ENCODE measurements at places on chromosomes 16 and 17. TPM values are rescaled to one million over a fixed set of nuclear protein-coding genes. Genes with fewer than 3 reads are reported as not detected.
A peak's percentile ranks its signal among the peaks of the same experiment; 100 is the strongest.

DNA sequence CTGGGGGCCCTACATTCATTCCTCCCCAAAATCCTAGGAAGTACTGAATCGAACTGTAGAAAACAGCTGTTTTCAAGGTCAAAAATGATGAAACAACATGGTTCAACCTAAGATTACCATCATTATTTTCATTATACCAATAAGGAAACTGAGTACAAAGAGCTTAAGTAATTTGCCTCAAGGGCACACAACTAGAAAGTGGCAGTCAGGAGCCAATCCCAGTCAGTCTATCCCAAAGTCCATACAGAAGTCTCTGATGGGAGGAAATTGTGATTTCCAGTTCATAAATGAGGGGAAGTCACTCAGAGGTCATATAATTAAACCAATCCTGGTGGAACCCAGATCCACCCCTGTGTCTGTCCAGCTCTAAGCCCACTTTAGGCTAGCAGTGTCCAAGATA, 8.4 kb downstream of the LPO start:
- peaks cover 16% of the 10 kb centered on the region for H3K4me1 ChIP-seq
- H3K36me3 ChIP-seq, result no peaks in the 10 kb centered on the region
- H3K4me3 ChIP-seq, result no peak overlapping the region
- peaks cover 96% of the 10 kb centered on the region for H3K27me3 ChIP-seq
- no peak overlapping the region for H3K27ac ChIP-seq

DNA sequence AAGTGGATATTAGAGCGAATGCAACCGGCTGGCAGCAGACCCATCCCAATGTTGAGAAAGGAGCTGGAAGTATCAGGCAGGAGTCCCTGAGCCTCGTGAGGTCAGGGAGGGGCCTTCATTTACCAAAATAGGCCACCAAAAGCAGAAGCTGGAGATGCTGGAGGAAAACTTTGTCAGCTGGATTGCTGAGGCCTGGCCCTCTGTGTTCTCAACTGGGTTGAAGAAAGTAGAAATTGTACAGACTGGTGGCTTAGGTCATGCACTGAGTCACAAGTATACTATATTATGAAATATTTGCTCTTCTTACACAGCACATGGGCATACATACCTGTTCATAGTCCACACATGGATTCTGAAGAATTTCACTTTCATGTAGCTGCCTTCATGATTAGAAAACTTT, 23.2 kb upstream of the TEKT3 start:
- no peaks in the 10 kb centered on the region for H3K27me3 ChIP-seq
- H3K27ac ChIP-seq, result no peak overlapping the region
- no peak for DNase-seq
- H3K36me3 ChIP-seq, result no peaks in the 10 kb centered on the region
- H3K4me1 ChIP-seq, result peaks cover 1% of the 10 kb centered on the region

The LRRC3C gene
- not detected for total RNA-seq

The GP1BA gene
- not detected for total RNA-seq

The FOXO3B gene
- 21.3 TPM for total RNA-seq

DNA sequence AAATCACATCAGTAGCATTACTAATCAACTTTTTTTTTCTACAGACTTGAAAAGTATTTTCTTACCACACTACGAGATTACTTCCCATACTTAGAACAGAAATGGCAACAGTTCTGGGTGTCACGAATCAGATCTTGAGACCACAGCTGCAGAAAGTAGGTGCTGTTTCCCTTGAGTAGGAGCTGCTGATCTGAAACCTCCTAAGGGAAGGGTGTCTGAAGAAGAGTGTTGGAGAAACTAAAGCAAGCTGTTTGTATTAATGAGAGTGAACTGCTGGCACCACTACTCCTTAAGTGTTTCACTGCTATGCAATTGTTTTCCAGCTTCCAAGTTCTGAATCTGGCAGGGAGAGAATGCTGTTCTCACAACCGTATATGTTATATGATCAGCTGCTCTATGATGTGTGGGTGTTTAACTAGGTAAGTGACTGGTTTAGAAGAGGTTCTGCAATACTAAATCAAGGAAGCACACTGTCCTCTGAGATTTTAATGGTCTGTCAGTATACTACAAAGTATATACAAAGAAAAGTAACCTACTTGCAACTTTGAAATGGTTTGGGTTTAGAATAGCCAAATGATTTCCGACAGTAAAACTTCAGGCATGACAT, 3.3 kb downstream of the ZNF652 start:
- no peaks in the 10 kb centered on the region for H3K27me3 ChIP-seq
- DNase-seq, result no peak
- H3K4me3 ChIP-seq, result no peak overlapping the region

- no peak for DNase-seq
- H3K4me3 ChIP-seq, result no peak overlapping the region
- peaks cover 62% of the 10 kb centered on the region for H3K27me3 ChIP-seq
- H3K4me1 ChIP-seq, result no peaks in the 10 kb centered on the region
- no peaks in the 10 kb centered on the region for H3K36me3 ChIP-seq
- no peak overlapping the region for H3K27ac ChIP-seq
Measured at GRCh38 chr17:49204516-49204915, 5.9 kb downstream of the GNGT2 start.

The PLEKHH3 gene
- 37.8 TPM for total RNA-seq

DNA sequence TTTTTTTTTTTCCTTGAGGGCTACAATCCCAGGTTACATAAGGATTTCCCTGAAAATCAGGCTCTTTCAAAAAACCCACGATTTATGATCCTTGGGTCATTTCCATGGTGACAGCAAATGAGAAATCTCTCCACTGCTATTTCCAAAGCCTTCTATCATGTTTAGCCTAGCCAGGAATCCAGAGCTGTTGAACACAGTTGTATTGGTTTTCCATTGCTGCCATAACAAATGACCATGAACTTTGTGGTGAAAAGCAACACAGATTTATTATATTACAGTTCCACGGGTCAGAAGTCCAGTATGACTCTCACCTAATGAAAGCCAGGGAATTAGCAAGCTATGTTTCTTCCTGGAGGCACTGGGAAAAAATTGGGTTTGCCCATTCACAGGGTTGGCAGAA, 106.6 kb downstream of the MAF start:
- H3K4me3 ChIP-seq, result no peak overlapping the region
- H3K36me3 ChIP-seq, result no peaks in the 10 kb centered on the region
- H3K4me1 ChIP-seq, result no peaks in the 10 kb centered on the region
- H3K27me3 ChIP-seq, result peaks cover 38% of the 10 kb centered on the region
- H3K27ac ChIP-seq, result no peak overlapping the region
- DNase-seq, result no peak

DNA sequence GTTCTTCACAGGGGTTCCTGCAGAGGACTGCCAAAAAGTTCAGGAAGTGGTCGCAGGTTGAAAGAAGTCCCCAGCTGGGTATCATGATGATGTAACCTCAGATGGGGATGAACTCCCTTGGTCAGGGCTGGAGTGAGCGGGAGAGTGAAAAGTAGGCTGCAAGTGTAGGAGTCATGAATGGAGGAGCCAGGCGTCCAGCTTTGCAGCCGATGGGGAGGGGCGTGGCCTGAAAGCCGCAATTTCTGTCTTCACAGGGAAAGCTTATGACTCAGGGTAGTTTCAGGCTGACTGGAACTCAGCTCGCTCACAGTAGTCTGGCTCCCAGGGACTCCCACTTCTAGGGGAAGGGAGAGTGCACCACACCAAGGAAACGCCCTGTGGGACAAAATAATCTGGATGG, 70.0 kb upstream of the HS3ST3A1 start:
- no peak overlapping the region for H3K4me3 ChIP-seq
- no peak overlapping the region for H3K27ac ChIP-seq
- H3K27me3 ChIP-seq, result peaks cover 5% of the 10 kb centered on the region
- no peaks in the 10 kb centered on the region for H3K4me1 ChIP-seq
- H3K36me3 ChIP-seq, result peaks cover 9% of the 10 kb centered on the region

DNA sequence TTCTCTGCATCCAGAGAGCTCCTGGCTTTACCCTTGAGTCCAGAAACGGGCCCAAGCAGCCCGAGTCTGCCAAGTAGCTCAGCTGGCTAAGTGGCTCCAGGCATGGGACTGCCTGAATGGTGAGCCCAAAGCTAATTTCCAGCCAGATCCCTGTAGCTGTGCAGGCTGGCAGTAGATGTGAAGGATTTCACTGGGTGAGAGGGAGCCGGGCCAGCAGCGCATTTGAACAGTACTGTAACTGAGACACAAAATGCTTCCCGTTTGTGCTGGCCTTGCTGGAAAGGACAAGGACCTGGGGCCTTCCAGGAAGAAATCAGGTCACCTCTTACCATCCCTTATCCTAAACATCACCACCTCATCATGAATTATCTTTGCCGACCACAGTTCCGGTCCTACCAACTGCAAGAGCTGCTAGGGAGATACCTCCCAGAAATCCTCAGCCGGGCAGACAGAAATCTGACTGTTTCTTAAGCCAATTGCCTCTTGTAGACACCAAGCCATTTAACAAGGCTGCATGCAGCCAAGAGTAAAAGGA, 3.7 kb downstream of the TIMP2 start:
- H3K36me3 ChIP-seq, result peaks cover 2% of the 10 kb centered on the region
- H3K27ac ChIP-seq, result no peak overlapping the region
- H3K27me3 ChIP-seq, result no peaks in the 10 kb centered on the region

The HSPB9 gene
- total RNA-seq, result not detected

- H3K4me3 ChIP-seq, result no peak overlapping the region
- H3K27ac ChIP-seq, result no peak overlapping the region
- peaks cover 2% of the 10 kb centered on the region for H3K27me3 ChIP-seq
- DNase-seq, result no peak
- peaks cover 12% of the 10 kb centered on the region for H3K4me1 ChIP-seq
- no peaks in the 10 kb centered on the region for H3K36me3 ChIP-seq
Measured at GRCh38 chr17:63442549-63443035, 3.5 kb downstream of the CYB561 start.

DNA sequence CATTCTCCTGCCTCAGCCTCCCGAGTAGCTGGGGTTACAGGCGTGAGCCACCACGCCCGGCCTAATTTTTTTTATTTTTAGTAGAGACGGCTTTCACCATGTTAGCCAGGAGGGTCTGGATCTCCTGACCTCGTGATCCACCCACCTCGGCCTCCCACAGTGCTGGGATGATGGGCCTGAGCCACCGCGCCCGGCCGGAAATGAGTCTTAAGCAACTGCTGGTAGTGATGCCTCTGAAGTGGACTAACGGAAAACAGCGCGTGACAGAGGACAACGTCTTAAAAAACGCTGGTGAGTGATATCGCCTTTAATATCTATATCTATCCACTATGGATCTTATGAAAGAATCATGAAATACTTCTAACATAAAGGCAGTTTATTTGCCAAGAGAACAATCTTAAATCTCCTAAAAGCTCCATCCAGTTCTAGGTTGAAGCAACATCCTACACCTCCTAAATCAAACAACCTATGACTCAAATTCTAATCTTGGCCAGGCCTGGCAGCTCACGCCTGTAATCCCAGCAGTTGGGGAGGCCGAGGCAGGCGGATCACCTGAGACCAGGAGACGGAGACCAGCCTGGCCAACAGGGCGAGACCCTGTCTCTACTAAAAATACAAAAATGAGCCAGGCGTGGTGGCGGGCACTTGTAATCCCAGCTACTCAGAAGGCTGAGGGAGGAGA, 69.8 kb downstream of the NXN start:
- peak overlapping the region; percentile 97 for H3K27ac ChIP-seq
- DNase-seq, result no peak
- peaks cover 5% of the 10 kb centered on the region for H3K36me3 ChIP-seq

DNA sequence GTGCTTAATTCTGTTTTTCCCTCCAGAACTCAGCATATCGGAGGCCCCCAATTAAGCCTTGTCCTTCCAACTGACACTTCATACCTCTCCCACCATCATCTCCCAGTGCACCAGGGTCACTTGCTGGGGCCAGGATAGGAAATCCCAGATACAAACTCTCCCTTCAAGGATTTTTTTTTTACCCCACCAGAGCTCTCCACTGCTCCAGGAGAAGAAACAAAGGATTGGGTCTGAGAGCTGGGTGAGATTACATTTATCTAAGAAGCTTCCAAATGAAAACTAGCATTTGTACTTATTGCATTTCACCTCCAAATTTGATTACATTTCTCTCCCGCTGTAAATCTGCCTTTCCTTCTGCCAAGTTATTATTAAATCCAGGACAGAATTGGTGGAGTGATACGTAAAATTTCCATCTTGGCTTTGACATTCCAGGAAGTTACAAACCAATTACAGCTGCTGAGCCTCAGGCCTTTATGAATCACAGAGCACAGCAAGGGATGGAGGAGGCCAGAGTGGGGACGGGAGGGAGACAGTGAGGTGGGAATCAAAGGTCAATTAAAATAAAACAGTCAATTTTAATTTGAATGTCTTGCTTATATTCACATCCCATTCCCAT, 123.5 kb downstream of the USP31 start:
- no peaks in the 10 kb centered on the region for H3K4me1 ChIP-seq
- no peak for DNase-seq

- no peak for DNase-seq
- no peak overlapping the region for H3K4me3 ChIP-seq
- H3K36me3 ChIP-seq, result no peaks in the 10 kb centered on the region
- H3K4me1 ChIP-seq, result no peaks in the 10 kb centered on the region
Measured at GRCh38 chr16:17518441-17518840, 47.7 kb upstream of the XYLT1 start.

DNA sequence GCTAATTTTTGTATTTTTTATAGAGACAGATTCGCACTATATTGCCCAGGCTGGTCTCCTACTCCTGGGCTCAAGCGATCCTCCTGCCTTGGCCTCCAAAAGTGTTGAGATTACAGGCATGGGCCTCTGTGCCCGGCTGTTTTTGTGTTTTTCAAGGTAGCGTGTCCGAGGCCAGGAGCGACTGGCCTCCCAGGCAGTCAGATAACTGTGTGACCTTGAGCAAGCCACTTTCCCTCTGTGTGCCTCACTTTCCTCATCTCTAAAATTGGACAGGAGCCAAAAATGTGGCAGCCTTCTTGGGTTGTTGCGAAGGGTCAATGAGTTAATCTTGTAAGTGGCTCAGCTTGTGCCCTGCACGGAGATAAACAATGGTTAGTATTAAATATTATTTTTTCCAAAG, 2.4 kb downstream of the ABCC1 start:
- H3K4me1 ChIP-seq, result peaks cover 17% of the 10 kb centered on the region
- no peaks in the 10 kb centered on the region for H3K36me3 ChIP-seq
- H3K27me3 ChIP-seq, result peaks cover 2% of the 10 kb centered on the region
- DNase-seq, result no peak
- no peak overlapping the region for H3K27ac ChIP-seq
- H3K4me3 ChIP-seq, result peak overlapping the region; percentile 36
